ENCODE measurements at places on chromosomes 2 and 18. TPM values are rescaled to one million over a fixed set of nuclear protein-coding genes. Genes with fewer than 3 reads are reported as not detected.

LIMS2 gene
- 111 TPM for total RNA-seq

DNA sequence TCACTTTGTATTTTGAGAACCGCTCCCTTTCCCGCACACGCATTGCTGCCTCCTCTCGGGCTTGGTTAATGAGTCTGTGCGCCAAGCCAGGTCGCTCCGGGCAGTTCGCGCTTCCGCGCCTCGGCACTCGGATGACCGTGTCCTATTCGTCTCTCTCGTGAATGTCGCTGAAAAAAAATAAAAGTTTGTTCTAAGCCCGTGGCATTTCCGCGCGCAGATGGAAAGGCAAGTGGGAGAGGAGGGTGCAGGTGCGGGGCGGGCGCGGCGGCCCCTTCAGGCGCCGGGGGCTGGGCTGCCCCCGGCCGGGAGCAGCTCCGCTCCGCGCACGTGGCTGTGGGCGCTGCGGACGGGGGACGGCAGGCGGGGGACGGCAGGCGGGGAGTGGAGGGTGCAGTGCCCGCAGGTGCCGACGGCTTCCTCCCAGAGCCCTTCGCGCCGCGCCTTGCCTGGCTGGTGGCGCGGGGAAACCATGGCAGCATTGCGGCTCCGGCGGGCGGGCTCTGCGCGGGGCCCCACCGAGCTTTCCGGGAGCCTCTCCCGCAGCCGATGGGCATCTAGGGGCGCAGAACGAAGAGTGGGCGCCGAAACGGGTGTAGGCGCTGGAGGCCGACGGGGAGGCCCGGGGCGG, 159.6 kb upstream of the SIX2 start:
- no peaks in the 10 kb centered on the region for H3K36me3 ChIP-seq
- H3K27ac ChIP-seq = no peak overlapping the region
- H3K27me3 ChIP-seq = no peaks in the 10 kb centered on the region
- H3K4me3 ChIP-seq = peak overlapping the region; percentile 28
- no peak for DNase-seq

GRCh38 chr2:71925268-71926088, 222.2 kb downstream of the CYP26B1 start:
- H3K27ac ChIP-seq = no peak overlapping the region
- no peak for DNase-seq
- no peaks in the 10 kb centered on the region for H3K27me3 ChIP-seq
- H3K4me3 ChIP-seq = no peak overlapping the region
- H3K36me3 ChIP-seq = no peaks in the 10 kb centered on the region

- H3K4me3 ChIP-seq = no peak overlapping the region
- H3K4me1 ChIP-seq = no peaks in the 10 kb centered on the region
- DNase-seq = no peak
- H3K27me3 ChIP-seq = no peaks in the 10 kb centered on the region
- no peaks in the 10 kb centered on the region for H3K36me3 ChIP-seq
These were observed 245.4 kb downstream of the INSIG2 start for GRCh38 chr2:118333664-118334063.

- H3K4me1 ChIP-seq = no peaks in the 10 kb centered on the region
- no peak overlapping the region for H3K4me3 ChIP-seq
- no peak for DNase-seq
- no peaks in the 10 kb centered on the region for H3K27me3 ChIP-seq
These were observed 1567.5 kb upstream of the LRRTM1 start for GRCh38 chr2:81872006-81872405.

DNA sequence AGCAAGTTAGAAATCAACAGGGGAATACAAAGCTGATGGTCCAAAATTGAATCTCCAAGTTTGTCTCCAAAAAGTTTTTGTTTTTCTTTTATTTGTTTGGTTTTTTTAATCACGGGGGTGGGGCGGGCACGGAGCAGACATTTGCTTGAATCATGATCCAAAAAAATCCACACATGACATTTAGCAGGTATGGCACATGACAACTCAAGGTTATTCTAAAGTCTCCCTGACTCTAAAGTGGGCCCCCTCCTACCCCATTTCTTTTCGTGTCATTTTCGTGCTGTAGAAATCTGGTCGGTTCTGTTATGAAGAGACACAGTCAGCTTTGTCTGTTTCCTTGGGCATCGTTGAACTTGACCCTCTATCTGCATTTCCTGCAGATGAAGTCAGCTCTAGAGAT, 14.6 kb downstream of the RNU4ATAC start:
- DNase-seq = no peak
- no peak overlapping the region for H3K27ac ChIP-seq
- H3K27me3 ChIP-seq = no peaks in the 10 kb centered on the region
- H3K36me3 ChIP-seq = no peaks in the 10 kb centered on the region

DNA sequence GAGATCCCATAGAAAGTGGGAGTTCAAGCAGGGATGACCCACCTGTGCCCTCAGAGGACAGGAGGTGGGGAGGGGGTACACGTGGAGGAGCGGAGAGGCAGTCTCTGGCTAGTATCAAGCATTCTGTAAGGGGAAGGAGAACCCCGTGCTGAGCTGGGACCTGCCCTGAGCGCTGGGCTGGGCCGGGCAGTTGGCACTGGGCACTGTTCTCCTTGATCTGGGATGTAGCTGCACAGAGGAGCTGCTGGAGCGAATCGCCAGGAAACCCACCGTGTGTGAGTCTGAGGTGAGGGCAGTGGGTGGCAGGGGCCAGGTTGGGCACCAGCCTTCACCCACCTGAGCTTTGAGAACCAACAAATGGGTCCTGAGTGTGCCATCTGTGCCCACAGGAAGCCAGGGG, 19.8 kb upstream of the GMPPA start:
- H3K4me1 ChIP-seq = peaks cover 3% of the 10 kb centered on the region
- H3K4me3 ChIP-seq = no peak overlapping the region
- peaks cover 23% of the 10 kb centered on the region for H3K27me3 ChIP-seq
- DNase-seq = no peak
- H3K27ac ChIP-seq = no peak overlapping the region
- H3K36me3 ChIP-seq = no peaks in the 10 kb centered on the region

GRCh38 chr18:35444636-35445035, 53.1 kb downstream of the INO80C start:
- H3K4me1 ChIP-seq = no peaks in the 10 kb centered on the region
- no peak overlapping the region for H3K27ac ChIP-seq
- no peak for DNase-seq
- H3K4me3 ChIP-seq = no peak overlapping the region
- H3K27me3 ChIP-seq = no peaks in the 10 kb centered on the region
- no peaks in the 10 kb centered on the region for H3K36me3 ChIP-seq

DNA sequence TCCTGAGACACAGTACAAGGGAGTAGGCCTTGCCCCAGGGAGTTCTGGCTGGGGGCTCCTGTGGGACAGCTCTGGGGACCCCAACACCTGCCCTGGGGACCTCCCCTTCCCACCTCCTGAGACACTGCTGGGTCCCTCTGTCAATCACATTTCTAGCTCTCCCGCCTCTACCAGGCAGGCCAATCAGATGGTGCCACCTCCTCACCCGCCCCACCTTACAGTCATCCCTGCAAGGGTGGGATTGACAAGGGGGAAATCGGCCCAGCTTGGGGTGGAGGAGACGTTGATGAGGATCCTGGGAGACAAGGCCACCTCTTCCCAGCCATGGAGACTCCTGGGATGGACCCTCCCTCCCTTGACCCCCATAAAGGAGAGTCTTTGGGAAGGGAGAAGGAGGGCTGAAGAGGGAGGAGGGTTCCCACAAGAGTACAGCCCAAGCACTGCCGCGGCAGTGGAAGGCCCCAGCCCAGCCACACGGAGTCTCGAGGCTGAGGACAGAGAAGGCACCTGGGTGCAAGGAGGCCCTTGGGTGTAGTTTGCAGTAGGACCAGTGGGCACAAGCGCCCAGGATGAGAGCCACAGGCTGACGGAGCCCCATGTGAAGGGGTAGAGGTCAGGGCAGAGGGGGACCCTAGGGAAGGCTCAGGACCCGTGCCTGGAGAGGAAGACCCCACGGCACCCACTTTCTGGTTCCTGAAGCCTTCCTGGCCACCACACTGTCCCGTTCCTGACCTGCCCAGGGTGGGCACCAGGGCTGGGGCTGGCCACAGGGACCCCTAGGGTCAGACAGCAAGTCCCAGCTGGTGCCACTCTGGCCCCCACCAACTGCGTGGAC, 109.9 kb upstream of the OTOS start:
- no peak overlapping the region for H3K4me3 ChIP-seq
- peaks cover 38% of the 10 kb centered on the region for H3K4me1 ChIP-seq
- no peaks in the 10 kb centered on the region for H3K27me3 ChIP-seq
- no peaks in the 10 kb centered on the region for H3K36me3 ChIP-seq
- H3K27ac ChIP-seq = peak overlapping the region; percentile 95

DNA sequence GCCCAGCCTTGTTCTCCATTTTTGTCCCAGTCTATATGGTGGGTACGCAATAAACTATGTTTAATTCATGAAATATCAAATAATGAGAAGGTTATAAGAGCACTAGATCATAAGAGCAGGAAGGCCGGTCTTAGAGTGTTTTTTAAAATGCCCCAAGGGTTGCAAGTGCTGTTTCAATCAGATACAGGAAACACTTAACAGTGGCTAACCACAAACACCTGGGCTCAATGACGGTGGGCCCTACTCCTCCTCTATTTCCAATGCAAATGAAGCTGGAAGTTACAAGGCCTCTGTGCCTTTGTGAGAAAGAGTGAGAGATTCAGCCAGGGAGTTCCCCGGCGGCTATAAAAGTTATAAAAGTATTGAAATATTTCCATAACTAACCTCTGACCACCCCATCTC, 18.9 kb upstream of the WDR33 start:
- no peaks in the 10 kb centered on the region for H3K27me3 ChIP-seq
- H3K4me1 ChIP-seq = no peaks in the 10 kb centered on the region
- no peak overlapping the region for H3K4me3 ChIP-seq
- H3K27ac ChIP-seq = no peak overlapping the region

DNA sequence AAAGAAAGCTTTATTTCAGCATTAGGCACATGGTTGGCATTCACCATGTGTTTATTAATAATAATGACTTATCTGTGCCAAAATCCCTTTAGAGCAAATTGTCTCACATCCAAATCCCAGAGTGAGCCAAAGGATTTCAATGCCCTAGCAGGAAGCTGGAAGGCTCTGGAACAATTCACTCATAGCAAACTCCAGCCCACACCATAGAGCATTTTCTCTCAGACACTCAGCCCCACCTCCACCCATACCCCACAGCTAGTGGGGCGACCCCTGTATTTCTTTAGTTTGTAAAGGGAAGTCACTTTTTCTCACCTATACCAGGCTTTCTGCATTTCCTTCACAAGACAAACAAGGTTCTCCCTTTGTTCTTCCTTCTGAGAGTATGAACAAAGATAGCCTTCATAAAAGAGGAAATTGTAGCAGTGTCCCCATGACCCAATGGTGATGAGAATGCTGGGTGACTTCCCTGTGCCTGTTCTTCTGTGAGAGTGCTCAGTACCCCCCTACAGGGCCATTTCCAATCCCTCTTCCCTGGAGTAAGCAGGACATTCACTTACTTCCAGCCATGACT, 100.1 kb upstream of the APCDD1 start:
- no peak for DNase-seq
- peaks cover 35% of the 10 kb centered on the region for H3K4me1 ChIP-seq
- peak overlapping the region; percentile 86 for H3K27ac ChIP-seq

DNA sequence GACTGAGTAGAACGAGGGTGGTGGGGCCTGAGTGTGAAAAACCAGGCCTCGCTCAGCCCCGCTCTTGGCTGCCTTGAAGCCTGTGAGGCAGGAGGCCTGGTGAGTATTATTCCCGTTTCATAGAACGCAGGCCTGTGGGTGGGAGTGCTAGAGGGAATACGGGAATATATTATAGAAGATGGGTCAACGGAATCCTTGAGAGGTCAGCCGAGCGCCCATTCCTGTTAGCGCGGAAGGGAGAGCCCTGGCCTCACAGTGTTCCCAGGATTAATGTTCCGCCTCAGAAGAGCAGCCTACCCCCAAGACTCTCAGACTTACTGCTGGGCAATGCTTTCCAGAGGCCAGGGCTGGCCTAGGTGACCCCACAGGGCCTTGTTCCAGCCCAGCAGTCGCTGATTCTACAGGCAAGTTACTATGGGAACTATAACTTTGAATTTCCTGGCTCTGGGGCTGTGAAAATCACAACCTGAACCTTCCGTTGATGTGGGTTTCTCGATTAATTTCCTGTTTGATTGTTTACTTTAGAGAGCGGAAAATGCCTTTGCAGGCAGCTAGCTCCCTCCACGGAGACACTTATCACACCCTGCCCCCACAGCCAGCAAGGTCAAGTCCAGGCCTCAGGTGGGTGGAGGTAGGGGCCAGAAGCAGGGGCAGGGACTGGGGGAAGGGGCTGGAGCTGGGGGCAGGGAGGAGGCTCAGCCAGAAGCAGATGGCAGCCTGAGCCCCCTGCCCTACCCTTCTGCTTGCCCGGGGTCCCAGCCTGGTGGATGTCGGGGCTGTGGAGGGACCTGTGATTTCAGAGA, 108.3 kb downstream of the SMAD7 start:
- no peak for DNase-seq
- no peaks in the 10 kb centered on the region for H3K36me3 ChIP-seq
- H3K27me3 ChIP-seq = no peaks in the 10 kb centered on the region
- no peak overlapping the region for H3K4me3 ChIP-seq
- H3K27ac ChIP-seq = no peak overlapping the region
- H3K4me1 ChIP-seq = peaks cover 30% of the 10 kb centered on the region

DNA sequence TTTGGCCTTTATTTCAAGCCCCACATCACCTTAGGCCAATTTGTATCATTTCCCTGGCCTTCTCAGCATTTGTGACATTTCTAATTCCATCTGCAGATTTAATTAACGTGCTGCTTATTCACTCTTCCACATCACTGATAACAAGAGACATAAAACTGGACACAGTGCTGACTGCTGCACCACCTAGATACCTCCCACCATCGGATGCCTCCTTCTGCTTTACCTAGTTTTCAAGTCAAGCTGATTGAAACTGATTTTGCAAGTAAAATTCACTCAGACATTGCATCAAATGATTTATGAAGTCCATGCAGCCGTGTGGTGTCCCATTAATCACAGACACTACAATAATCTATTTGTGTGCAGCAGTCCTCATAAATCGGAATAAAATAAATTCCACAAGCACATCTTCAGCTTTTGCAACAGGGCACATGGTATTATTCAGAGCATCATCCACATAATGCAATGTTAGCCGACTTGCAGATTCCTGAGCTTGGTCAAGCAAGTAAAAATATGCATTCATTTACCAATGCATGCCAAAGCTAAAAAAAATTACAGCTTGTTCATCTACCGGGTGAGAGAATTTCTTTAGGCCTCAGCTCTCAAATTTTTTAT, 15.9 kb upstream of the CRIM1 start:
- DNase-seq = no peak
- no peak overlapping the region for H3K4me3 ChIP-seq
- H3K27me3 ChIP-seq = no peaks in the 10 kb centered on the region
- H3K27ac ChIP-seq = no peak overlapping the region
- no peaks in the 10 kb centered on the region for H3K4me1 ChIP-seq

GRCh38 chr2:128867936-128868636, 549.4 kb upstream of the HS6ST1 start:
- no peaks in the 10 kb centered on the region for H3K4me1 ChIP-seq
- H3K27me3 ChIP-seq = no peaks in the 10 kb centered on the region
- no peak overlapping the region for H3K27ac ChIP-seq
- DNase-seq = no peak
- no peak overlapping the region for H3K4me3 ChIP-seq

DNA sequence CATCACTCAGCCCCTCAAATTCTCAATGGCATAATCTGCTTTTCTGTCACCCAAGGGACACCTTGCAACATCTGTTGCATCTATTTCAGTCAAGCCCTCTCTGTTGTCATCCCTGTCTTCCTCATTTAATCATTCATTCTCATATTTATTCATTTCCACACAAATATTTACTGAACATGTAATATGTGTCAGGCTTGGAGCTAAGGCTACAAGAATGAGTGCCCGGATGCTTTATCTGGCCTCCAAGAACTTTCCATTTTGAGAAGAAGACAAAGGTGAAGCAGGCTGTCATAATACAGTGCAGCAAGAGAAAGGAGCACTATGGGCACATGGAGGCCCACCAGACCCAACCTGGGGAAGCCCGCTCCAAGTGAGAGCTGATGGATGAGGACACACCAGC, 15.6 kb downstream of the IL18RAP start:
- H3K4me1 ChIP-seq = no peaks in the 10 kb centered on the region
- no peaks in the 10 kb centered on the region for H3K36me3 ChIP-seq
- H3K4me3 ChIP-seq = no peak overlapping the region
- H3K27ac ChIP-seq = no peak overlapping the region
- H3K27me3 ChIP-seq = no peaks in the 10 kb centered on the region
- DNase-seq = no peak
